Stimulated activated CD4-positive, alpha-beta T cell treated with anti-CD3 and anti-CD28 coated beads, Interleukin-15, amount 100 ng/mL, for 24 hours (primary cell): ENCODE measurements at places on chromosomes 4 and X.
A peak's percentile ranks its signal among the peaks of the same experiment; 100 is the strongest.

- DNase-seq = no peak
Measured at GRCh38 chrX:48498374-48498809, 10.4 kb upstream of the PORCN start.

- no peak for DNase-seq
Measured at GRCh38 chr4:171007618-171008390, 805.4 kb upstream of the GALNTL6 start.

- DNase-seq = no peak
Measured at GRCh38 chrX:8984231-8984630, 49.7 kb downstream of the FAM9B start.

DNA sequence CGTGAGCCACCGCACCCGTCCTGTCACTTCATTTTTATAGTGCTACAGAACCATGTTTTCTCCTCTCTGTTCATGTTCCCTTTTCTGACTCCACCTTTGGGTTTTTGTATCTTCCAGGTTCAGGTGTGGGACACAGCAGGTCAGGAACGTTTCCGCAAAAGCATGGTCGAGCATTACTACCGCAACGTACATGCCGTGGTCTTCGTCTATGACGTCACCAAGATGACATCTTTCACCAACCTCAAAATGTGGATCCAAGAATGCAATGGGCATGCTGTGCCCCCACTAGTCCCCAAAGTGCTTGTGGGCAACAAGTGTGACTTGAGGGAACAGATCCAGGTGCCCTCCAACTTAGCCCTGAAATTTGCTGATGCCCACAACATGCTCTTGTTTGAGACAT lies 12.4 kb downstream of the RAB33A start:
- DNase-seq = no peak

GRCh38 chr4:15882675-15883086 lies 55.9 kb downstream of the FGFBP1 start:
- peak; percentile 47 for DNase-seq

GRCh38 chrX:39731735-39732134 lies 366.0 kb downstream of the BCOR start:
- no peak for DNase-seq
